ENCODE measurements at places on chromosomes 5 and 9. TPM values are rescaled to one million over a fixed set of nuclear protein-coding genes. Genes with fewer than 3 reads are reported as not detected.
A peak's percentile ranks its signal among the peaks of the same experiment; 100 is the strongest.

DNA sequence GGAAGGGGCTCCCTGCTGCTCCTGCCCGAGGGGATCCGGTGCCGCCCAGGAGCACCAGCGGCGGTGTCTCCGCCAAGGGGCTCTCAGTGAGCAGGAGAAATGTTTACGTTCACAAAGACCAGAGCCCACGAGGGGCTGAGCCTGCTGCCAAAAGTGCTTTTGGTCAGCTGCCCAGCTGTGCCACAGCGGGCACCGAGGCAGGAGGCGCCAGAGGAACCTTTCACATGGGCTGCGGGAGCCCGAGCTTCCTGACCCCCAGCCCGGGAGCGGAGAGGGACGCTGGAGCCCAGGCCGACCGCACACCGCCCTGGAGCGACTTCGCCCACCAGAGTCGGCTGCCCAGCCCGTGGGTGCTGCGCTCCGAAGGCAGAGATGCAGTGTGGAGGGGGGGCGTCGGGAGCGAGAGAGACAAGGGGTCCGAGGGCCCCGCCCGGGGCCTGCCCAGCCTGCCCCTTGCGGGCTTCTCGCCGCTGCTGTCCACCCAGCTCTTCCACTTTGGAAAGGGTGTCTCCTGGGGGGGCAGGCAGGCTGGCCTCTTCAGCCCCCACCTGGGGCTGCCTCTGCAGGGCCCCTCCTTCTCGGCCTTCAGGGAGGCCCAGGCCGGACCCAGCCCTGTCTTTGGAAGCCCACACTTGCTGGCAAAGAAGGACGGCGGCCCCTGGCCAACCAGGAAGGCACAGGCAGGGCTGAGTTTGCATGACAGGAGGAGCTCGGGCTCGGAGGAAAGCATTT is 7.9 kb downstream of the PPP1R26 start:
- no peak for DNase-seq

Gene SLC34A1
- 200 TPM for polyA plus RNA-seq

DNA sequence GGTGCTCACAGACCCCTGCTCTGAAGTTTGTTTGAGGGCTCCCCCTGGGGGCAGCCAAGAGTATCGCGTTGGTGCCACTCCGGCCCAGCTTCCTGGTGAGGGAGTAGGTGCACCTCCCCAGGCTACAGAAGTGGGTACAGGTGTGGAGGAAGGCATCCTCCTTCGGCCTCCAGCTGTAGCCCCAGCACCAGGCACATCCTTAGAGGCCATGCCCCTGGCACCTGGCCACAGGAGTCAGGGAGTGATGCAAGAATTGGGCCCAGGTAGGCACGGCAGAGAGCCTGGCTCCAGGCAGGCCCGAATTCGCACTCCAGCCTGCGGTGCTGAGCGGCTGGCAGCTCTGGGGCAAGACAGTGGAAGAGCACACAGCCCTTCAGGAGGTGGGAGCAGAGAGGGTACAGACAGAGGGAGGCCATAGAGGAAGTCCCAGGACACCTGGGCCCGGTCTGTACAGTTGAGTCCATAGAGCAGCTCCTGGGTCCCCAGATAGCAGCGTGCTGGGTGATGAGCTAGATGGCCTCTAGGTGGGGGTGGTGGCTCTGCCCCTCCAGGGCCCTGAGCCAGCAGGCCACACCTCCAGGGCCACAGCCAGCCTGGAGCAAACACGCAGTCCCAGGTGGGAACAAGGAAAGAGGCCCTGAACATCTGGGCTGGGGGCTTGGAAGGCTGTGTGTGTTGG is 2.4 kb downstream of the SAPCD2 start:
- no peak for DNase-seq

Gene PSD2
- 2.2 TPM for polyA plus RNA-seq

Gene LHX2
- polyA plus RNA-seq = 0.28 TPM

GRCh38 chr5:145189746-145190145 is 645.4 kb downstream of the PRELID2 start:
- no peak for DNase-seq

GRCh38 chr5:59002162-59002825 is 419.4 kb downstream of the RAB3C start:
- DNase-seq = no peak

DNA sequence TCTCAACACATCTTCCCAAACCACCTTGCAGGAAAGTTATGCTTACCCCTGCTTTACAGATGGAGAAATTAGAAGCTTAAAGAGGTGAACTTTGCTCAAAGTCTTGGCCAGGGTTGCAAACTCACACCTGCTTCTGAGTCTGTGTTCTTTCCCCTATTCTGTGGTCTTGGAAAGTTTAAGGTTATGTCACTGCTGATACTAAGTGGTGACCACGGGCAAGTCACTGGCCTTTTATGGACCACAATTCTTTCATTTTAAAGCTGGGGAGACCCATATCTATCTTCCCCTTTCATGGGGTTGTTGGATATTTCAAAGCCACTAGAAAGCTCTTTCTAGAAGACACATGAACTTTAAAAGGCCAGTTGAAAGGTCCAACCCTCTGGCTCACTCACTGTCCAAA is 95.4 kb upstream of the KLF4 start:
- no peak for DNase-seq

DNA sequence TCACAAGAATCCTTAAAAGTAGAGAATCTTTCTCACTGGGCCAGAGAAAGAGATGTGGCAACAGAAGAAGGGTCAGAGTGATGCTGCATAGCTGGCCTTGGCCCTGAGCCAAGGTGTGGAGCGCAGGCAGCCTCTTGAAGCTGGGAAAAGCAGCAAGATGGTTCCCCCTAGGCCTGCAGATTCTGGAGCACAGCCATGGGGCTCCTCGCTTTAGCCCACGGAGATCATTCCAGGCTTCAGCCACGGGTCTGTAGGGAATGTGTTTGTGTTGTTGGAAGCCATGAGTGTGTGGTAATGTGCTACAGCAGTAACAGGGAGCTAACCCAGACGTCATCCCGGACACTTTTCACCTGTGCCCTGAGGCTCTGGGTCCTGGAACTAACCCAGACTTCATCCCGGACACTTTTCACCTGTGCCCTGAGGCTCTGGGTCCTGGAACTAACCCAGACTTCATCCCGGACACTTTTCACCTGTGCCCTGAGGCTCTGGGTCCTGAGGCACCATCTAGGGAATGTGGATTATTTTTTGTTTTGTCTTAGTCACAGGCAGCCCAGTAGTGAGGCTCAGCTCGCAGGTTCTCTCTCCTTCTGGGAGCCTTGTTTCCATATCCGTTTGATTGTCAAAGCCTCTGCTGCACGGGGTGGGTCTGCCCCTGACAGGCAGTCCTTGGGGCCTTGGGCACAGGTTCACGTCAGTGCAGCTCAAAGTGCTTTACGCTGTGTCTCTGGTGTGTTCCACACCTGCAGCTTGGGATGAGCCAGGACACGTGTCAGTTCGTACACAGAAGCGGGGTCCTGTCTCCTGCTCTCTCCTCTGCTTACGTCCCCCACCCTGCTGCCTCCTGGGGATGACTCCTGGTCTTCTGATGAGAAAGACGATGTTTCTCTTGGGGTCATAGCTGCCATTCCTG is 56.3 kb upstream of the EXOC3 start:
- DNase-seq = no peak

DNA sequence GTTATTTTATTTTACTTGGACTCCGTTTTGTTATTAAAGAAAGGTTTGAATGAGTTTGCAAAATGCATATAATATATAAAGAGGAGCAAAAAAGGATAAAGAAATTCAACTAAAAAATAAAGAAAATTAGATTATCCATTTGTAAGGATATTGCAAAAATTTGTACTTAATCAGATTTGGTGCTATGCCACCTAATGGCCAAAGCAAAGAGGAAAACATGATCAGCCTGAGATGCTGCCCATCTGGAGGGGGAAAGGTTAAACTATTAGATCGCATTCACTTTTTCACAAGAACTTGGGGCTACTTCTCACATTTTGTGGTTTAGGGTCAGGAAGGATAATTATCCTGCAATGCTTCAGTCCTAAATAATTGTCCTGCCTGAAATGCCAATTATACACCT is 350.6 kb downstream of the MLLT3 start:
- DNase-seq = no peak

DNA sequence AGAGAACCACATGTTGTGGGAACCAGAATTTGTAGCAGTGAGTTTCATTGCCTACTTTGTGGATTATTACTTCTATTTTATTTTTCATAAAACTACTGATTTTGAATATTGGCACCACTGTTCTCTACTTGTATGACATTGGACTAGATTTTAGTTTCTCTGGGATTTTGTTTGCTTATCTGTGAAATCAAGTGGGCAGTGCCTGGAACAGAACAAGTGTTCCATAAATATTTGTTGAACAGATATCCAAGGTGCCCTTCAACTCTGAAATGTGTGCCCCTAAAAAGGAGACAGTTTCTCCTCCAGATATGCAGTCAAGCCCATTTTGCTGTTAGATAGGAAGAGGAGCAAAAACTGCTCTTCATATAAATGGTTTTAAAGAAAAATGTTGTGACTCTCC is 42.6 kb downstream of the ADAMTSL1 start:
- no peak for DNase-seq

- no peak for DNase-seq
Measured at GRCh38 chr9:74458832-74459231, 38.3 kb upstream of the RORB start.

DNA sequence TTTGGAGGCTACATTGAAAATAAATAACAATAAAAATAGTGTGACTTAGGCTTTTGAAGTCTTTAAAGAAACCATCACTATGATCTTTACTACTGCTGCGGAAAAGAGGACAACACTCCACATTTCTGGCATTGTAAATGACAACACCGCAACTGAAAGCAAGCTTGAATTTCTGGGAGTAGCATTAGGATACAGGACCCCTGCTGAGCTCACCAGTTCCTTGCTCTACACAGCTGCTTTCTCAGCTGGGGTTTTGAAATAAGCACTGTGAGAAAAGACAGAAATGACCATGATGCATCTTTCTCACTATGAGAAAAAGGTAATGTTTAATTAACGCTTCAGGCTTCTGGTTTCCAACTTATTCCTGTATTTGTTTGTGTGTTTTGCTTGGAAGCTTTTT is 168.0 kb downstream of the TAF11L14 start:
- no peak for DNase-seq

DNA sequence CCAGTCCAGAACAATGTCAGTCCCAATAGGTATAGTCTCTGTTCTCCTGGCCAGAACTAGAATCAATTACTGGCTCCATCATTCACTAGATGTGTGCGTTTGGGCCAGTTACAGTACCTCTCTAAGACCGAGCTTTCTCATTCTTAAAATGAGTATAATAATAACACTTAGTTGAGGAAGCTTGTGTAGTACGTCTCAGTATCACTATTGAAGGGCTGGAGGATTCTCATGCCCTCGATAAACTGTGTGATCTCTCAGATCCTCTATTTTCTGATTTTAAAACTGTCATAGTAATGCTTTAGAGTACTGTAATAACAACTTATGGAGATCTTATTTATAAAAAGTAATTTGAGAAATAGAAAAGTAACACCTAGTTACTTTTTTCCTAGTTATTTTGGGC is 50.7 kb downstream of the CDKN2A start:
- DNase-seq = no peak

DNA sequence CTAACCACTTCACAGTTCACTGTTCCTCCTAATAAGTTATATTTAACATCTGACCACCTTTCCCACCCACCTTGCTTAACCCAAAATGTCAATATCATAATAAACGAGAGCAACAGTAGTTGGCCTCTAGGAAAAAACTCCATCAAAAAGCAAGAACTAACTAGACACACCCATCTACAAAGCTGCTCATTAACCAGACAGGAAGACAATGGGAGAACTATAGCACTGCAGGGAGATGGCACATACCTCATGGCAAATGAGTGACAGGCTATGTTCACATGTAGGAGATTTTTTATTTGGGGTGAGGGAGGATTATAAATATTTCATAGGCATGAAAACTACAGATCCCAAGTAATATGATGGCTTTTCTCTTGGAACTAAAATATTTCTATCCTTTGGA is 23.6 kb upstream of the CDK5RAP2 start:
- no peak for DNase-seq

DNA sequence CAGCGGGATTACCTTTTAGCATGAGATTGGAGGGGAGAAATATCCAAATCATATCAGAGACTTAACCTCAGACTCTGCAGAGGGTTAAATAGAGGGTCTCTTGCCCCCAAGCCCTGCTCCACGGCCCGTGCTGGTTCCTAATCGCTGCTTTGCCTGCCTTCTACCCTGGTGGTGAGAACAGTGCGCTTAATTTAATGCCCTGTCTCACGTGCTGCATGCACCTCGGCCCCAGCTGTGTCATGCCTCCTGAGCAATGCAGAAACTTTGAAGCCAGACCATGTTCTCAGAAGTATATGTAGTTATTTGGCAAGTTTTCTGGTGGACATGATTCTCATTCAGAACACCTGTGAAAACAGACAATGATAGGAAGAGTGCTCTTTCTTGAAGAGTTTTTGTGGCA is 1.4 kb downstream of the OTULIN start:
- DNase-seq = no peak

GRCh38 chr9:82989929-82990328 is 73.0 kb downstream of the RASEF start:
- DNase-seq = no peak

Gene RAB3C
- 2.6 TPM for polyA plus RNA-seq

Gene NEURL1B
- polyA plus RNA-seq = 14.8 TPM

GRCh38 chr5:10892147-10892910 is 131.3 kb upstream of the DAP start:
- no peak for DNase-seq

DNA sequence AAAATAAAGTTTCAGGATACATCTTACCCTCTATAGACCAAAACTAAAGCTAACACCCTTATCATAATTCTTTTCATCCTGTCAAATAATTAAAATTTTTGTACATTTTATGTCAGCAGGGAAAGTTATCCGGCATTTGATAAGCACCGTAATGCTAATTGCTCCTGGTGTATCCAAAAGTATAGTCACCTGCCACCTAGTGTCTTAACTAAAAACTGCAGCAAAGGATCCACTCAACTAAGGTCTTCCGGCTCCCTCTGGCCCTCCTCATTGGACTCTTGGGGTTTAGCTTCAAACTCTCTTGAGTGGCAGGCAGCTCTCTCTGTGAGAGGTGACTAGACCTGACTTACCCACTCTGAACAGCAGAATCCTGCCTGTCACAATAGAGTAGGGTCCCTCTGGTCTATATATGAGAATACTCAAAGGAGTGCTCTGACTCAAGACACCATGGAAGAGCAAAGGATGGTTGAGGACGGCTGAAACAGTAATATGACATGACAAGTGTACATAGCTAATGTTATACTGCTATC is 60.4 kb upstream of the CAST start:
- peak; percentile 70 for DNase-seq

Gene GPR150
- 0.07 TPM for polyA plus RNA-seq

Gene CD14
- polyA plus RNA-seq = 5.6 TPM

- DNase-seq = no peak
Measured at GRCh38 chr5:10595672-10596309, 31.9 kb downstream of the ANKRD33B start.

- no peak for DNase-seq
Measured at GRCh38 chr5:148933903-148934432, 107.6 kb downstream of the ADRB2 start.

Data from left kidney (tissue), 8 donors.